ENCODE measurements at places on chromosomes 2 and 18. TPM values are rescaled to one million over a fixed set of nuclear protein-coding genes. Genes with fewer than 3 reads are reported as not detected.

DNA sequence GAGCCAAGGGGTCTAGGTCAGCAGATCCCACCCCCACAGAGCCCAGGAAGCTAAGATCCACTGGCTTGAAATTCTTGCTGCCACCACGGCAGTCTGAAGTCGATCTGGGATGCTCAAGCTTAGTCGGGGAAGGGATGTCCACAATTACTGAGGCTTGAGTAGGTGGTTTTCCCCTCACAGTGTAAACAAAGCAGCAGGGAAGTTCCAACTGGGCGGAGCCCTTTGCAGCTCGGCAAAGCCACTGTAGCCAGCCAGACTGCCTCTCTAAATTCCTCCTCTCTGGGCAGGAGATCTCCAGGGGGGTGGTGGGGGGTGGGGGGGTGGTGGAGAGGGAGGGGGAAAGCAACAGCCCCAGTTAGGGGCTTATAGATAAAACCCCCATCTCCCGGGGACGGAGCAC is 419.5 kb downstream of the NUP35 start:
- H3K27me3 ChIP-seq, result no peaks in the 10 kb centered on the region
- H3K36me3 ChIP-seq, result no peaks in the 10 kb centered on the region
- H3K4me1 ChIP-seq, result no peaks in the 10 kb centered on the region
- no peak overlapping the region for H3K27ac ChIP-seq
- no peak for DNase-seq

ANKRD30BL gene
- 3.0 TPM for total RNA-seq

FBLN7 gene
- 3.0 TPM for total RNA-seq

DNA sequence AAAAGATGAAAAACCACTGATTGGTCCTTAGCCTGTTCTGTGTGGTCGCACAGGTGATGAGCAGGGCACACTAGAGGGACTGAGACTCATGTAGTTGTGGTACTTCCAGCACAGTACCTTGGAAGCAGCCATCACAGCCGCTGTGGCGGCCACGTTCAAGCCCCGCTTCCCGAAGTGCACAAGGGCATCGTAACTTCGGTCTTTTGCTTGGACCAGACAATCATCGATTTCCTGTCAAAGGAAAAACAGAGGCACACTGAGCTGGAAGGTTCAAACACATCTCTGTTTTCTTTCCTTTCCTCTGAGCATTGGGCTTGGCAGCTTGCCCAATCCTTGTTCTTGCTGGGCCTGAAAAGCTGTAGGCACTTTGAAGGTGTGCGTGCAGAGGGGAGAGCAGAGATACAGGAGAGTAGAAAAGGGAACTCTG is 52.6 kb downstream of the MRPL35 start:
- H3K27me3 ChIP-seq, result no peaks in the 10 kb centered on the region
- no peaks in the 10 kb centered on the region for H3K4me1 ChIP-seq
- H3K4me3 ChIP-seq, result no peak overlapping the region
- H3K36me3 ChIP-seq, result no peaks in the 10 kb centered on the region

DNA sequence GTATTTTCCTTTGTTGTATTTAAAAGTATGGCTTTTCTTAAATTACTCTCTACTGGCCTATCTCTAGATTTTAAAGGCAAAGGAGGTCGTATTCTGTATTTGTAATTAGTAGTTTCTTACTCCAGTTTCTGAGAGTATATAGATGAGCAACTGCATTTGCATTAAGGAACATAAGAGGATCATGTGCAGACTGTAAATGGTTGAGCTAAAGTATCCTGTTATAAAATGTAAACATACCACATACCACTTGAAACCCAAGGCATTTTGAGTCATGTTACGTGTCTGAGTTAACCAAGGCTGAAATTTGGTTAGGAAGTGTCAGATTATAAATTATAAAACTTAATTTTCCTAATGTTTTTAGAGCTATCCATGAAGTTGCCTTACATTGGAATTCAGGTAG is 76.3 kb downstream of the GPD2 start:
- no peaks in the 10 kb centered on the region for H3K36me3 ChIP-seq
- DNase-seq, result no peak
- no peak overlapping the region for H3K27ac ChIP-seq
- no peaks in the 10 kb centered on the region for H3K4me1 ChIP-seq
- H3K27me3 ChIP-seq, result no peaks in the 10 kb centered on the region

GRCh38 chr2:175599966-175600831 is 401.9 kb downstream of the LNPK start:
- H3K27ac ChIP-seq, result no peak overlapping the region
- no peak for DNase-seq
- no peak overlapping the region for H3K4me3 ChIP-seq
- H3K27me3 ChIP-seq, result no peaks in the 10 kb centered on the region
- no peaks in the 10 kb centered on the region for H3K4me1 ChIP-seq
- H3K36me3 ChIP-seq, result no peaks in the 10 kb centered on the region

SPOPL gene
- 24.9 TPM for total RNA-seq

NDUFV2 gene
- 161 TPM for total RNA-seq

GRCh38 chr18:77754475-77755044 is 504.9 kb downstream of the GALR1 start:
- no peak overlapping the region for H3K27ac ChIP-seq
- H3K4me1 ChIP-seq, result no peaks in the 10 kb centered on the region
- H3K36me3 ChIP-seq, result no peaks in the 10 kb centered on the region

SP140 gene
- 0.51 TPM for total RNA-seq

- H3K27me3 ChIP-seq, result no peaks in the 10 kb centered on the region
- no peaks in the 10 kb centered on the region for H3K36me3 ChIP-seq
- no peak overlapping the region for H3K27ac ChIP-seq
These were observed 79.8 kb downstream of the SGPP2 start for GRCh38 chr2:222504191-222504590.

UBR3 gene
- 41.1 TPM for total RNA-seq

DNA sequence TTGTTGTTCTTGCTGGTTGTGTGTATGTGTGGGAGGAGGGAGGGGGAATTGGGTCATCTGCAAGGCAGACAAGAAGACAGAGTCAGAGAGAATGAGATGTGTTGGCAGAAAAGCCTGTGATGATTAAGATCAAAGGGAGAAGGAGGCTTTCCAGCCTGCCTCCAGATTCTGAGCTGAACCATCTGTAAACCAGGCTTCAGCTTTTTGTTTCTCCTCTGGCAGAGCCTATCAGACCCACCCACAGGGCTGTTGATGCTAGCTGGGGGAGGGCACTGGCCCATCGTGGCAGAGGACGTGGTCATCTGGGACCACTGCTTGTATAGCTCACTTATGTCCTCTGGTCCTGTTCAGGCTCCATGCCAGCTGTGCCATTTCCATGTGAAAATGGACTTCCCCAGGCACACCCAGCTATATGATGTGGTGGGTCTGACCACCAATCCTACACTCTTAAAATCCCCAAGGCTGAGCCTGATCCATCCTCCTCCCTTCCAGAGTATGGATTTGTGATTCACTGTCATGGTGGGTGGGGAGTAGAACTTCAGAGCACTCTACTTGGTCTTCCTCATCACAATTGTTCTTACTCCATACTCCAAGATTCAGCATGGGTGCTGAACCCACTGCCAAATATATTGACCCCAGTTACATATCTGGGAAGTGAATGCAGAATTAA is 27.8 kb upstream of the COL6A3 start:
- H3K4me1 ChIP-seq, result peaks cover 4% of the 10 kb centered on the region
- peak overlapping the region; percentile 42 for H3K27ac ChIP-seq
- no peak overlapping the region for H3K4me3 ChIP-seq
- H3K36me3 ChIP-seq, result no peaks in the 10 kb centered on the region

GRCh38 chr2:110818767-110819481 is 86.6 kb downstream of the ACOXL start:
- H3K4me3 ChIP-seq, result no peak overlapping the region
- DNase-seq, result no peak
- no peaks in the 10 kb centered on the region for H3K27me3 ChIP-seq
- H3K4me1 ChIP-seq, result no peaks in the 10 kb centered on the region

- H3K4me3 ChIP-seq, result no peak overlapping the region
- H3K36me3 ChIP-seq, result no peaks in the 10 kb centered on the region
- H3K4me1 ChIP-seq, result no peaks in the 10 kb centered on the region
These were observed 275.3 kb upstream of the SLC14A2 start for GRCh38 chr18:45339810-45340550.

DNA sequence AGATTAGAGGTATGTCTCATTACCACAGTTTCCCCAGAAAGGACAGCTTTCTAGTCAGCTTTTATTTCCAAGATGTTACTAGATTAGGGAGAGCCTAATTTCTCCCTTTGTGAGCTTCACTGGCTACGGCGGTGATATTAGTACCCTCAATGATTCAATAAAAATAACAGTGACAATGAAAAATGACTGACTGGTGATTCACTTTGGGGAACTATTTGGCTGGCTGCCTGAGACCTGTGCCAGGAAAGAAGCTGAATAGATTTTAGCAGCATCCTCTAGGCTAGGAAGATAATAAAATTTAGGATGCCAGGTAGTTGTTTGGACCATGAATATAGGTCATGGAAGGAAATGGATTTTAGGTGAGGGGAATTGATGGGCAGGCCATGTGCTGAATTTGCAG is 178.7 kb downstream of the FMNL2 start:
- H3K4me1 ChIP-seq, result no peaks in the 10 kb centered on the region
- H3K27ac ChIP-seq, result no peak overlapping the region
- no peak overlapping the region for H3K4me3 ChIP-seq
- DNase-seq, result no peak
- no peaks in the 10 kb centered on the region for H3K36me3 ChIP-seq
- no peaks in the 10 kb centered on the region for H3K27me3 ChIP-seq

SIGLEC15 gene
- 0.91 TPM for total RNA-seq

DNA sequence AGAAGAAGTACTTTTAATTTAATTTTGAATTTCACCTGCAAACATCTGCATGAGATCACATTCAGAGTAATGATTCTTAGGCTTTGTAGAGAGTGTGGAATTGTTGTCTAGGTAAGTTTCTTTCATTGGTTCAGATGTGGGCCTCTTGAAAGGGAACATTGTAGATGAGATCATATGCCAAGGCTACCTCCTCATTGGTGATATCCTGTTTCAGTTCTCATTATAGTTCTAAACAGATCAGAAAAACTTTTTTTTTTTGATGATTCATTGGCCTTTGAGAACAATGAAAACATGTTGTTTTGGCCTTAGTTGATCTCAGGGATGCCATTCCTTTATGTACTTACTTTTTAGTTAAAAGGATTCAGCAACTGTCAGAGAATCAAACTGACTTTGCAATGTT is 44.5 kb downstream of the EML6 start:
- no peaks in the 10 kb centered on the region for H3K4me1 ChIP-seq
- H3K4me3 ChIP-seq, result no peak overlapping the region
- no peak overlapping the region for H3K27ac ChIP-seq
- no peaks in the 10 kb centered on the region for H3K27me3 ChIP-seq
- H3K36me3 ChIP-seq, result no peaks in the 10 kb centered on the region

DNA sequence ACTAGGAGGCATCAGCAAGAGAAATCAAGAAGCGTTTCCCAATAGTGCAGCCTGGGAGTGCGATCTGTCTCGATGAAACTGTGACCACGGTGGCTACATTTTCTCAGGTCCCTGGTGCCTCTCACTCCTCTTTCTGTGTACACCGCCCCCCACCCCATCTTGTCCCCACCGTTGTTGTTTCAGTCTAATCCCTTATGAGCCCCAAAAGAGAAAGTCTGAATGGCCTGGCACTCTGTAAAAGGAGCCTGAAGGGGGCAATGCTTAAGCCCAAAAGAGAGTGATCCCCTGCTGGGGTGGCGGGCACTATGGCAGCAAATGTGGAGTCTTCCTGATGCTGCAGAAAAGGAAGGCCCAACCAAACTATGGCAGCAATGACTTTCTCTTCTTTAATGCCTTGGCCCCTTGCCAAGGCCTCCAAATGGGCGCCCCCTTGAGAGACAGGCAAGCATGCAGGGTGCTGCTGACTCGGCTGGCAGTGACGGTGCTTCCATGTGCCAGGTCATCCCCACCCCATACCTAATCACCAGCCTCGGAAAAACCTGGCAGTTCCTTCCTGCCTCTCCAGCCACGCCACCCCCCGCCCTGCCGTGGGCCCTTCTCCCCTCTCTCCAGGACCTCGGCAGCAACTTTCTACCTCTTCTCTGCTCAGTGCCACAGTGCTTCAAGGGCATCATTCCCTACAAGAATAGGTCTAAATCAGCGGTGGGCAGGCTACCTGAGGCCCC is 123.0 kb downstream of the CYP26B1 start:
- no peak overlapping the region for H3K4me3 ChIP-seq
- H3K36me3 ChIP-seq, result no peaks in the 10 kb centered on the region
- no peaks in the 10 kb centered on the region for H3K27me3 ChIP-seq
- no peak overlapping the region for H3K27ac ChIP-seq
- DNase-seq, result no peak

TDRD15 gene
- total RNA-seq, result not detected

DNA sequence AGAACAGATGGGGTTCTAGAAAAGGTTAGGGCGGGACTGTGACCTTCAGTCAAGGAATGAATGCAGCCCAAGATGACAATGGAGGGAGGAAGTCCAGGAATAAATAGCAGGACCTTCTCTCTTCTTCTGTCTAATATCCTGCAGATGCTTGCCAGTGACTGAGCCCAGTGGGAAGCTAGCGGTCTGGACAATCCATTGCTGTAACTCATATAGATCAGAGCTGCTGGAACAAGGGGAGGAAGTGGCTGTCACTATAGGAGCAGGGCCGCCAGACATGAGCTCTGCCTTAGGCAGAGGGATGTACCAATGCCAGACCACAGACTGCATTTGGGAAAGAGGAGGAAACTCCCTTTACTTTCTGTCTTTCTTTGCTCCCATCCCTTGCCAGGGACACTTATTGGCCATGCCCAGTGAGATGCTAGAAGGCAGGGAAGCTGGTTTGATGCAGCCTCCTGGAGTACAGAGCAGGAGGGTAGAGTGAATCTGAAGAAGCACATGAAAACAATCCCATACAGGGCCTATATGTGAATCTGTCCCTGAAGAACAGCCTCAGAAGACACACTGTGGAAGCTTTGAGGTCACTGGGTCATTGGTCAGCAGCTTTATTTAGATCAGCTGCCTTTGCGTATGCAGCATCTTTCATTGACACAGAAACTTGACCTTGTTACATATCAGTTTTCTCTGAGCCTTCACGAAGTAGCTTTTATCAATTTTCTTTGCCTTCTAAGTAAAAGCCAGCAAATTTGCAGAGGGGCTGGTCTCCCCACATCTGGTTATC is 65.4 kb downstream of the CCDC85A start:
- H3K4me1 ChIP-seq, result no peaks in the 10 kb centered on the region
- H3K4me3 ChIP-seq, result no peak overlapping the region
- no peaks in the 10 kb centered on the region for H3K27me3 ChIP-seq
- no peak for DNase-seq

GRCh38 chr18:3461704-3462103 is 11.7 kb downstream of the TGIF1 start:
- peaks cover 17% of the 10 kb centered on the region for H3K4me1 ChIP-seq
- DNase-seq, result no peak
- no peak overlapping the region for H3K4me3 ChIP-seq
- no peak overlapping the region for H3K27ac ChIP-seq
- H3K36me3 ChIP-seq, result no peaks in the 10 kb centered on the region
- H3K27me3 ChIP-seq, result no peaks in the 10 kb centered on the region

INHA gene
- 391 TPM for total RNA-seq

DNA sequence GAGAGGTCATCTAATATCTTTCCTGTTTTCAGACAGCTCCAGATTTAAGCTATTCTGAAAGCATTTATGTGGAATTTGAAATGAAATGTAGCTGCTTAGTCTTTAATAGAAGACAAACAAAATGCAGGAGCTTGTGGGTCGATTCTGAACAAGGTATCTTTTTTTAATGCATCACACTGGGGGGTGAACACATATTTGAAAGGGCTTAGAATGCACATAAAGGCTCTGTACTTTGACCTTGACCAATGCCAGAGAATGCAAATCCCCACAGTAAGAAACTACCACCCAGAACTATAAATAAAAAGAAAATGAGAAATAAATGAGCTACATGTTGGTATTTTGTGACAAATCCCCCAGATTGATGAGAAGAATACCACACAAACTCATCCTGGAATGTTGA is 489.3 kb downstream of the PIK3C3 start:
- no peaks in the 10 kb centered on the region for H3K4me1 ChIP-seq
- no peak for DNase-seq
- H3K27ac ChIP-seq, result no peak overlapping the region
- H3K27me3 ChIP-seq, result no peaks in the 10 kb centered on the region
